CMK (cell line): ENCODE measurements at places on chromosomes 16 and 17.

- no peak for DNase-seq
These were observed 71.6 kb upstream of the CREBBP start for GRCh38 chr16:3951861-3952736.

- no peak for DNase-seq
These were observed 39.9 kb downstream of the CENPV start for GRCh38 chr17:16313139-16314090.

GRCh38 chr16:47047524-47048203, 74.2 kb upstream of the DNAJA2 start:
- DNase-seq = no peak

- no peak for DNase-seq
These were observed 17.7 kb downstream of the GFOD2 start for GRCh38 chr16:67701420-67701819.

DNA sequence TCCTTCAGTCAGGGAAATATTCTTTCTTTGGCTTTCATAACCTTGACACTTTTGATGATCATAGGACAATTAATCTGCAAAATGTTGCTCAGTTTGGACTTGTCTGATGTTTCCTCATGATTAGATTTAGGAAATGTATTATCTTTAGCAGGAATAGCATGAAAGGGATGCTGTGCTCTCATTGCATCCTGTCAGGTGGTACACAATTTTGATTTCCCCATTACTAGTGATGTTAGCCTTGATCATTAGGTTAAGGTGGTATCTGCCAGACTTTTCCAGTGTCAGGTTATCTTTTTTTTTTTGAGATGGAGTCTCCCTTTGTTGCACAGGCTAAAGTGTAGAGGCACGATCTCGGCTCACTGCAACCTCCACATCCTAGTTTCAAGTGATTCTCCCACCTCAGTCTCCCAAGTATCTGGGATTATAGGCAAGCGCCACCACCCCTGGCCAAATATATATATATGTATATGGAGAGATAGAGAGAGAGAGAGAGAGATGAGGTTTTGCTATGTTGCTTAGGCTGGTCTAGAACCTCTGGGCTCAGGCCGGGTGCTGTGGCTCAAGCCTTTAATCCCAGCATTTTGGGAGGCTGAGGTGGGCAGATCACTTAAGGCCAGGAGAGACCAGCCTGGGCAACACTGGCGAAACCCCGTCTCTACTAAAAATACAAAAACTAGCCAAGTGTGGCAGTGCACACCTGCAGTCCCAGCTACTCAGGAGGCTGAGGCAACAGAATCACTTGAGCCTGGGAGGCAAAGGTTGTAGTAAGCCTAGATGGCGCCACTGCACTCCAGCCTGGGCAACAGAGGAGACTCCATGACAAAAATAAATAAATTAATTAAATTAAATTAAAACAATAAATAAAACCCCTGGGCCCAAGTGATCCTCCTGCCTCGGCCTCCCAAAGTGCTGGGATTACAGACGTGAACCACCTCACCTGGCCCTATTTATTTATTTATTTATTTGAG, 15.8 kb upstream of the CAVIN1 start:
- DNase-seq = no peak

DNA sequence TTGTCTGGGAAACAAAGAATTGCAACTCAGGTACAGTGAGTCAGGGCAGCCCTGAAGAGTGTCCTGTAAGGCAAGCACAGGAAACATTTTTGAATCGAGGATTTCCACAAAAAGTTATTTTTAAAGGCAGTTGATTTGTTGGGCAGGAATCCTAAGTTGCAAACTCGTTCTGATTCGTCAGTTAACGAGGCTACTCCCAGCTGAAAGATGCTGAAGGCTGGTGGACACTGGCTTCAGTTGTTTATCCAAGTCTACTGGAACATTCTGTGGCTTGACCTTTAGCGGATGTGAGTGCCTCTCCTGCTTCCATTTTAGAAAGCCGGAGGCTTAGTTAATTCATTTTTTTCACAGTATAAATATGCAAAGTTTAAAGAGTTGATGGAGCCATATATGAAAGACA, 84.2 kb downstream of the KCNJ12 start:
- no peak for DNase-seq

DNA sequence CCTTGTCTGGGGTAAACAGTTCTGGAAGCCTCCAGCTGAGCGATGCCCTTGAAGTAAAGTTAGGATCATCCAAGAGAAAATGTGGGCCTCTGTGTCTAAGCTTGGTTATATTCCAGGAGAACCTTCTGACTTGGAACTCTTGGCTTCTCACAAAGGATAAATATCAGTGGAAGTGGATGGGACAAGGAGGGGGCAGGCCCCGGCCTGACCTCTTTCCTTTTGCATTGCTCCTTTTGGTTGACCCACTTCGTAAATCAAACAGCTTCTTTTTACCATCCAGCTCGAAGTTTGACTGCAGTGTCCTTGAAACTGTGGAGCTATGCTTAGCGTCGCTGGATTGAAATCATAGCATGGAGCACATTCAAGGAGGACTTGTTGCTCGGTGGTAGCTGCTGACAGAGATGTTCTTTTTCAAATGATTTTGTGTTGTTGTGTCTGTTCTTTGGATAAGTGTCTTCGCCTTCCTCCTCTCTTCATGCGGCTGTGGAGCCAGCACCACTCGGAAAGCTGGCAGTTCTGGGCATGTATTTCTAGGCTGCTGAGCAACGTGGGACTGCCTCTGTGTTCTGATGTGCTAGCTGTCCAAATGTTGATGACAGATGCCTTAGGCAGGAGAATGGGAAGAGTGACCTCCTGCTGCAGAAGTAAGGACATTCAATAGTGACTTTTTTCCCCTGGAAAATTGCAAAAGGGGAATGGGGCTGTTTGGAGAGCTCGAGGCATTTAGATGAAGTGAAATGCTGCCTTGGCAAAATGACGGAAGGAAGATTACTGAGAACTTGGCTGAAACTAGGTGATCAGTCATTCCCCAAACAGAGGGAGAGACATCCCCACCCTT, 4.5 kb downstream of the MINK1 start:
- no peak for DNase-seq

DNA sequence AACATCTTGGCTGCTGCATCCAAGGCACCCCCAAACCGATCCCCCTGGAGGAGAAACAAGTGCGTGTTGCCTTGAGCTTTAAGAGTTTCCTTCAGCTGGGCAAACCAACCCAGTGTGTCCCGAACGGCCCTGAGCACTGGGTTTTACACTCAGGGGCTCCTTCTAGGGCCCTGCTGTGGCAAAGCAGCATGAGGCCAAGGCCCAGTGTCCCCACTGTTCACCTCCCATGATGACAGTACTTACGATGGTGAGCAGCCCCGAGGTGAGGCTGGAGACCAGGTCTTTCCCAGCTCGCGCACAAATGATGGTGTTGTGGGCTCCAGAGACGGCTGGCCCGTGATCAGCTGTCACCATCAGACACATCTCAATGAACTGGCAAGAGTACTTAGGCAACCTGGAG, 6.6 kb upstream of the KLHL11 start:
- DNase-seq = no peak

- DNase-seq = no peak
These were observed 2.8 kb downstream of the PLCD3 start for GRCh38 chr17:45129426-45129939.

DNA sequence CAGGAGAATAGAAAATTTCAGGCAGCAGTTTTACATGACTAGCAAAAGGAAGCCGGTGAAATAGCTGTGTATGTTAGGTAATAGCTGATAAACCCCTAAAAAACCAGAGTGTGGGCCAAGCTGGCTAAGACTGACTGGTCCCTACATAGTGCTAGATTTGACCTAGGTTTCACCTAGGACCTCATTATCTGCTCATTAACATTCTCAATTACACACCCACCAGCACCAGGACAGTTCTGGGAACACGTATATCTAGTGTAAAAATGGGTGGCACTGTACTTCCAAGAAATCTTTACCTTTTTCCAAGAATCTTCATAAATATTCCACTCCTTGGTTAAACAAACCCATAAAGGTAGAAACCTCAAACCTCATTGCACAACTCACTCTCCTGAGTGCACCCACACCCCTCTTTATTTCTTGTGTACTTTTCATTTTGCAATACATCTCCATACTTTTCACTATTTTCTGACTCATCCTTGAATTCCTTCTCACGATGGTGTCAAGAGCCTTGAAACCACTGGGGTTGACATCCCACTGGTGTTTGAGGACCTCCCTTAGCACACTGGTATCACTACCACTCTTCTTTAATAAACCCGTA, 262.7 kb upstream of the KCNJ16 start:
- no peak for DNase-seq

DNA sequence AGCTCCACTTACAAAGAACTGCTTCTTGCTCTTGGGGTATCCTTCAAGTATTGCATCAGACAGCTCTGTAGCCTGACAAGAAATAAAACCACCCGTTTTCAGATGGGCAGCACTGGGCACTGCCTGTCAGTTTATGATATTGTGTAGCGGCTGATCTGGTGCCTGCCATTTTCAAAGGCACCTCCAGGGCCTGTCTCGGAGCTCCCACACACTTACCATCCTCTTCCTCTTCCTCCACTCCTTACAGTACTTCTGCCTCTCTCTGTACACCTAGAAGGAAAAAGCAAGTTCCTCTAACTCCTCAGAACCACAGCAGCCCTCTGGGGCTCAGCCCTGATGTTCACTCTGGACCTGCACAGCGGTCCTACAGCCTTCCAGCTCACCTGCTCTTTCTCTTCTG, 4.4 kb downstream of the PSMC3IP start:
- DNase-seq = no peak

GRCh38 chr16:48003206-48003907, 152.4 kb downstream of the ABCC12 start:
- DNase-seq = no peak

DNA sequence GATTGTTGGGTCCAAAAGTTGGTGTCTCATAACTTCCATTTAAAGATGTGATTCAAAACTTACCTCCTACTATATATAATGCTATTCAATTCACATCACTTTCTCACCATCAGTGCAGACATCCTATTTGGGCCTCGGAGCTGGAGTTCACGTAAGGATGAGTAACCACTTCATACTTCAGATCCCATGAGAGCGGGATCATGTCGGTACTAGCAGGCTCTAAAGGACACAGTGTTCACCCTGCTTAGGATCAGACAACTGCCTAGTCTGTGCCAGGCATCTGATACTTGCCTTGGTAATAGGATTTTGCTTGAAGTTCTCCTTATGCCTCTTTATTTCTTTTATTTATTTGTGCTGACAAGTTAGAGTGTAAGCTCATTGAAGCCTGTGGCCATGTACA, 39.5 kb downstream of the RBFOX1 start:
- DNase-seq = no peak
